ENCODE measurements at places on chromosomes 2 and 18.
A peak's percentile ranks its signal among the peaks of the same experiment; 100 is the strongest.

DNA sequence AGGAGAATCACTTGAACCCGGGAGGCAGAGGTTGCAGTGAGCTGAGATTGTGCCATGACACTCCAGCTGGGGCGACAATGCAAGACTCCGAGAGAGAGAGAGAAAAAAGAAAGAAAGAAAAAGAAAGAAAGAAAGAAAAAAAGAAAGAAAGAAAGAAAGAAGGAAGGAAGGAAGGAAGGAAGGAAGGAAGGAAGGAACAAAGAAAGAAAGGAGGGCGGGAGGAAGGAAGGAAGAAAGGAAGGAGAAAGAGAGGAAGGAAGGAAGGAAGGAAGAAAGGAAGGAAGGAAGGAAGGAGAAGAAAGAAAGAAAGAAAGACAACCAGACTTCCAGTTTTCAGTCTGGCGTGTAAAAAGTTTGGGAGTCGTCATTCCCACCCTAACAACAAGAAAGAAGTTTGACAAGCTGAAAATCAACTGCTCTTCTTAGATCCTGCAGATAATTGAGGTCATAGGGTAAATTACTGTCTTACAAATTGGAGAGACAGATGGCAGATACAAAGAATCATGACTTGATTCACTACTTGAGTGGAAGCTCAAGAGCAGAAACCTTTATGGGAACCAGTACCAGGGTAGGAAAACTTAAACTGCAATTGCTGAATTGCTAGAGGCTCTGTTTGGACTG lies 15.1 kb upstream of the CYP27C1 start:
- H3K36me3 ChIP-seq = no peaks in the 10 kb centered on the region
- no peaks in the 10 kb centered on the region for H3K4me1 ChIP-seq
- H3K4me3 ChIP-seq = no peak overlapping the region
- H3K27me3 ChIP-seq = no peaks in the 10 kb centered on the region

DNA sequence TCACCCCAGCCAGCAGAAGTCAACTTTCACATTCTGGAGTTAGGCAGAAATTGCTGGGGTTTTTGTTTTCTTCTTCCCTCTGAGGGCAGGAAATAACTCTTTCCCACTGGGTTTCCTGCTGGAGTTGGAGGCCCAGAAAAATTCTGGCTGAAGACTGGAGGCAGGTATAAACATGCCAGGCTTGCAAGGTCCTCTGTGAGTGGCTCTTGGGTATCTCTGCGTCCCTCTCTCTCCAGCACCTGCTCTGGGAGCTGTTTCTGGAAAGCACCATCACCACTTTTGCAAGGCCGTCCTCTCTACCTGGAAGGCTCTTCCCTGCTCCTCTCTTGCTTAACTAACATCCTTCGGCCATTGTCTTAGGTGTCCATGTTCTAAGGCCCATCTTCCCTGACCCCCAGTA lies 91.0 kb downstream of the MCFD2 start:
- no peak for DNase-seq
- no peaks in the 10 kb centered on the region for H3K36me3 ChIP-seq
- no peaks in the 10 kb centered on the region for H3K4me1 ChIP-seq
- no peak overlapping the region for H3K27ac ChIP-seq
- H3K4me3 ChIP-seq = no peak overlapping the region

DNA sequence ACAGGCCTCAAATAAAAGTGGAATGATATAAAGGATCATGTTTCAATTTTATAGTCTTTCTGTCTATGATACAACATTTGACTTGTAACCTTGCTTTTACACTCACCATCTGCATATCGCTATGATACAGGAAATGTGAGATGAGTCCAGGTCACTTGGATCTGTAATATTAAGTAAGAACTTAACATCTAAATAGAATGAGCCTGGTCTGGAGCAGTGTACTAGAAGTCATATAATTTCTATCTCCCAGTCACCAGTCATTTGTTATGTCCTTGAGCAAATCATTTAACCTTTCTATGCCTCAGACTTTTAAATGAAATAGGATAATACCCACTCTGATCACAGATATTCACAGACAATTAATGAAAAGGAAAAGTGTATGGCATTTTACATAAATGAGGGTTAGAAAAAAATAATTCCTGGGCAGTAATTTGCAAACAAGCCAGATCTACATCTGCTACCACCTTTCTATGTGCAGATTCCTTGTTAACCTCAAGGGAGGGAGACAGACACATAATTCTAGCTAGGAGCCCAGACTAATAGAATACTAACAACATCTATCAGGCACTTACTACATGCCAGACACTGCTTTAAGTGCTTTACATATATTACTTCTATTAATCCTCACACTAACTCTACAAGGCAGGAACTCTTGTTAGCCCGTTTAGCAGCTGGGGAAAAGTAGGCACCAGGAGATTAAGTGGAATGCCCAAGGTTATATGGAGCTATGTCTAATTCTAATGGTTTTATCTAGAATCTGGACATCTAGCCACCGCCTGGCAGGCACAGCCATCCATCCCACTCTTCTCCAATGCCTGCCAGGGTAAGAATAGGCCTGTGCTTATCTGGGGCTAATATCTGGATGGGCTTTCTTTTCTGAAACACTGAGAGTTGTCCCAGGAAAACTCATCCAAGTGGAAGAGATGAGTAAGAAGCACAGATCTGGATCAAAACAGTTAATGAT lies 313.6 kb upstream of the CDH20 start:
- H3K36me3 ChIP-seq = no peaks in the 10 kb centered on the region
- H3K27me3 ChIP-seq = no peaks in the 10 kb centered on the region
- no peaks in the 10 kb centered on the region for H3K4me1 ChIP-seq
- no peak overlapping the region for H3K27ac ChIP-seq
- DNase-seq = no peak

- no peaks in the 10 kb centered on the region for H3K27me3 ChIP-seq
- H3K27ac ChIP-seq = no peak overlapping the region
- DNase-seq = no peak
- no peaks in the 10 kb centered on the region for H3K36me3 ChIP-seq
These were observed 11.0 kb downstream of the ANKRD12 start for GRCh38 chr18:9147440-9148202.

GRCh38 chr2:176902454-176902853 lies 310.1 kb upstream of the HNRNPA3 start:
- H3K4me3 ChIP-seq = no peak overlapping the region
- H3K27ac ChIP-seq = no peak overlapping the region
- no peak for DNase-seq
- no peaks in the 10 kb centered on the region for H3K27me3 ChIP-seq
- no peaks in the 10 kb centered on the region for H3K4me1 ChIP-seq

- no peaks in the 10 kb centered on the region for H3K4me1 ChIP-seq
- no peak for DNase-seq
- H3K36me3 ChIP-seq = no peaks in the 10 kb centered on the region
- no peak overlapping the region for H3K27ac ChIP-seq
- H3K4me3 ChIP-seq = no peak overlapping the region
- H3K27me3 ChIP-seq = no peaks in the 10 kb centered on the region
These were observed 37.8 kb upstream of the CCDC150 start for GRCh38 chr2:196601430-196602306.

GRCh38 chr2:230660294-230661060 lies 52.2 kb upstream of the CAB39 start:
- H3K27me3 ChIP-seq = no peaks in the 10 kb centered on the region
- no peak overlapping the region for H3K4me3 ChIP-seq
- no peak overlapping the region for H3K27ac ChIP-seq
- no peak for DNase-seq

- no peak overlapping the region for H3K27ac ChIP-seq
- peak; percentile 54 for DNase-seq
- H3K36me3 ChIP-seq = no peaks in the 10 kb centered on the region
- H3K27me3 ChIP-seq = no peaks in the 10 kb centered on the region
These were observed 29.6 kb downstream of the MCEE start for GRCh38 chr2:71100195-71100964.

- H3K4me1 ChIP-seq = no peaks in the 10 kb centered on the region
- no peak overlapping the region for H3K27ac ChIP-seq
- no peaks in the 10 kb centered on the region for H3K36me3 ChIP-seq
- H3K27me3 ChIP-seq = no peaks in the 10 kb centered on the region
- no peak overlapping the region for H3K4me3 ChIP-seq
These were observed 10.1 kb downstream of the ATAD2B start for GRCh38 chr2:23916727-23917405.

DNA sequence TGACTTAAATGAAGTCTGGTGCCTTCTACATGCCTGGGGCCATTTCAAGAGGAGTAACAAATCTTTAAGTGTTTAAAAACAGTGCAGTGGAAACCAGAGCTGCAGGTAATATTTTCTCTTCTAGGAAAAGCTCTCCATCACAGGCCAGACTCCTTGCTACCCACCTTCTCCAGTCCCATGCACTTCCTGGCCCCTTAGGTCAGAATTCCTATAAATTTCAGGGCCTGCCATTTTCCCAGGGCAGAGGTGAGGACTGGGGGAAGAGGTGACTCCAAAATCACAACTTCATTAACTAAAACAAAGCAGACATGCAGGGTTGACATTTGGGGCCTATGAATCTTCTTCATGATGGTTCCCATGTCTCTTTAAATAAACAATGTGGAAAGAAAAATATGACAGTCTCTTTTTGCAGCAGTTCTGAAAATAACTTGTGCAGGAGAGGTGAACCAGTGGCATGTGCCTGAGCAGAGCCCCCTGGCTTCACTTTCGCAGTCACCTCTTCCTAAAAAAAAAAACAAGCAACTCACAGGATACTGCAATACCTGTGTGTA lies 63.7 kb upstream of the TANC1 start:
- H3K4me3 ChIP-seq = no peak overlapping the region
- no peak overlapping the region for H3K27ac ChIP-seq
- no peak for DNase-seq
- H3K4me1 ChIP-seq = no peaks in the 10 kb centered on the region
- H3K27me3 ChIP-seq = no peaks in the 10 kb centered on the region

- no peak overlapping the region for H3K27ac ChIP-seq
- H3K36me3 ChIP-seq = no peaks in the 10 kb centered on the region
- H3K4me3 ChIP-seq = no peak overlapping the region
- DNase-seq = no peak
- no peaks in the 10 kb centered on the region for H3K27me3 ChIP-seq
- H3K4me1 ChIP-seq = peaks cover 18% of the 10 kb centered on the region
These were observed 18.0 kb downstream of the LBH start for GRCh38 chr2:30249354-30249753.

- H3K4me3 ChIP-seq = no peak overlapping the region
- no peaks in the 10 kb centered on the region for H3K4me1 ChIP-seq
These were observed 161.4 kb upstream of the KLHL14 start for GRCh38 chr18:32934201-32934600.

DNA sequence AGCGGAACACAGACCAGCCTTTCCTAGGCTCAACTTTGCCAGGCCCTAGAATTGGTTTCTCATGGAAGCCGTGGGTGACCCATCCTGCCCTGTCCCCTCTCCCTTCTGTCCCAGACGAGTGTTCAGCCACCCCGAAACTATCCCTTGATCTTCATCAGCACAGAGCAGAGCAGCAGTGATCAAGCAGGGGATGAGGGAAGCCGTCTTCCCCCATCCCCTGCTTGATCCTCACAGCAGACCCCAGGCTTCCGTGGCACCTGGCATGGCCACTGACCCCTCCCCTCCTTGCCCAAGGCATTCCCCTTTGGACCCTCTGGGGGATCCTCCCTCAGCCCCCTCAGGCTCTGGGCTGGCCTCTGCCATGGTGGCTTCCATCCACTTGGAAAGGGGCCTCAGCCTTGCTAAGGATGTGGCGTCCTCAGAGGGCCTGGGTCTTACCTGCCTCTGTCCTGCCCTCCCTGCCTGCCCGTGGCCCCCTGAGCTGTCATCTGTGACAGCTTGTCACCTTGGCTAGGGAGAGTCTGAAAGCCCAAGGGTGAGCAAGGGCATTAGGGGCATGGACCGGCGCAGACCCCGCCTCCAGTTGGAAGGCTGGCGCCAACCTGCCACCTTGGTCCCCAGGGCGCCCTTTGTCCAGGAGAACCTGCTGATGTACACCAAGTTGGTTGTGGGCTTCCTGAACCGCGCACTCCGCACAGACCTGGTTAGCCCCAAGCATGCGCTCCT lies 10.4 kb upstream of the CCDC74A start:
- no peak overlapping the region for H3K27ac ChIP-seq
- H3K27me3 ChIP-seq = no peaks in the 10 kb centered on the region
- no peaks in the 10 kb centered on the region for H3K4me1 ChIP-seq
- H3K36me3 ChIP-seq = no peaks in the 10 kb centered on the region
- no peak overlapping the region for H3K4me3 ChIP-seq

DNA sequence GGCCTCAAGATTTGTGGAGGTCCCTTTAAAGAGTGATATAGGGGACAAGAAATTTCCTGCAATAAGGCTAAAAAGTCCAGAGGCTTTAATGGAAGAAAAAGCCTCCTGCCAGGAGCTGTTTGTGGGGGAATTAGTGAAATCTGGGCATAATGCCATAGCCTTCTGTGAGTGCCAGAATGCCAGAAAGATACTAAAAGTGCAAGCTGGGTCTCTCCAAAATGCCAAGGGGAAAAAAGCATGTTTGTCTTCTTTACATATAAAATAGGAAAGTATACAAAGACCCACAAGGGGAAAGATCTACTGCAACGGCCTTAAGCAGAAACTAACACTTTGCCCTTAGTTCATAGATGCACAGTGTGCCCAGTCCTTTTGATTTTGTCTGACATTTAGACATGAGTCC lies 647.7 kb upstream of the ZNF804A start:
- H3K4me1 ChIP-seq = no peaks in the 10 kb centered on the region
- H3K27ac ChIP-seq = no peak overlapping the region
- no peak overlapping the region for H3K4me3 ChIP-seq

DNA sequence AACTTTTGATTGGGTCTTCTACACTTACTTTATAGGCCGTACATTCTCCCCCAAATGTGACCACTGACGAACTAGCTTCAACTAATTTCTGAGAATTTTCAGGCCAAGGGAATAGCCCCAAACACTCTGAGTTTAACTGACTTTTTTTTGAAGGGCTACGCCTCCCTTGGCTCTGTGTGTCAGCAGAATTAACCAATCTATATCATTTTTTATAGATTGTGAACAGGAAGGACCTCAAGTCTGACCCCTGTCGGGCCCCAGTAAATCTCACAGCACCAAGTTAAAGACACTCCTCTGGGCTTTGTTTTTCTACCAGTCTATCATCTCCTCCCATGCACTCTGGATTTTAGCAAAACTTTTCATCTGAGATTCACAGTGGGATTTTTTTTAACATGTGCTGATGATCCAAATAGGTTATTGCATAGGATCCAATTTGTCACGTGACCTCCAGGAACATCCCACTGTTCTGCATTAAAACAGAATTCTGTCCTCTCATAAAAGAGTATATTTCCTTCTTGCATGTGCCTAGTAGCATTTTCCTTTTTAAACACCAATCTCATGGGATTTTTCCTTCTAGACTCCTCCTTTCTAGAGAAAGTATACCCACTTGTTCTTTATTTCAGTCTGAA lies 307.1 kb downstream of the OSR1 start:
- no peak overlapping the region for H3K27ac ChIP-seq
- no peak for DNase-seq
- H3K36me3 ChIP-seq = no peaks in the 10 kb centered on the region
- no peaks in the 10 kb centered on the region for H3K27me3 ChIP-seq
- H3K4me3 ChIP-seq = no peak overlapping the region

GRCh38 chr2:78465707-78466106 lies 559.8 kb upstream of the REG3G start:
- DNase-seq = no peak
- no peak overlapping the region for H3K4me3 ChIP-seq
- no peak overlapping the region for H3K27ac ChIP-seq
- no peaks in the 10 kb centered on the region for H3K4me1 ChIP-seq
- no peaks in the 10 kb centered on the region for H3K36me3 ChIP-seq
